ENCODE measurements at places on chromosomes 16 and 17. TPM values are rescaled to one million over a fixed set of nuclear protein-coding genes. Genes with fewer than 3 reads are reported as not detected.

The SPN gene
- 5.8 TPM for total RNA-seq

The HOXB9 gene
- total RNA-seq: not detected

The CBX2 gene
- 13.5 TPM for total RNA-seq

The CD300A gene
- total RNA-seq: 21.0 TPM

The SLC47A1 gene
- 0.74 TPM for total RNA-seq

The ACBD4 gene
- 12.7 TPM for total RNA-seq

The ADAT1 gene
- total RNA-seq: 52.6 TPM

The CTRB2 gene
- total RNA-seq: not detected

The PRCD gene
- total RNA-seq: 3.3 TPM

The CPHXL2 gene
- not detected for total RNA-seq

The DNAI2 gene
- total RNA-seq: 14.2 TPM

The TMEM220 gene
- total RNA-seq: 2.8 TPM

DNA sequence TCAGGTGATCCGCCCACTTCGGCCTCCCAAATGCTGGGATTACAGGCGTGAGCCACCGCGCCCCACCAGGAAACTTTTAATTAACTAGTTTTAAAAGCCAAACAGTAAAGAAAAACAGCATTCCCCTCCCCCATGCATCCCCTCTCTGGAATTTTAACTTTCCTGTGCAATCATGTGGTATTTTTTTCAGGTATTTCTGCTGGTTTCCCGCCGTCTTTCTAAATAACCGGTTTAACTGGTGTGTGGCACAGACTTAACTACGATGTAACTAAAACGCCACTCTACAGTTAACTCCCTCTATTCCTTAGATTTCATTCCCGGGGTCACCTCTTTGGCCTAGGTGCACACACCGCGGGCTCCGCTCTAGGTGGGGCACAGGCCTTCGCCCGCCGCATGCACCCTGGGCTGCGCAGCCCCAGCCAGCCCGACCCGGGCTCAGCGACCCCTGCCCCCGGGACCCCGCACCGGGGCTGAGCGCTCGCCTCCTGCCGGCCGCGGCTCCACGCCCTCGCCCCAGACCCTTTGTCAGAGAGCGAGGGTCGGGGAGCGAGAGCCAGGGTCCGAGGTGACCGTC is 15.1 kb upstream of the UTP6 start:
- peak; percentile 41 for DNase-seq

DNA sequence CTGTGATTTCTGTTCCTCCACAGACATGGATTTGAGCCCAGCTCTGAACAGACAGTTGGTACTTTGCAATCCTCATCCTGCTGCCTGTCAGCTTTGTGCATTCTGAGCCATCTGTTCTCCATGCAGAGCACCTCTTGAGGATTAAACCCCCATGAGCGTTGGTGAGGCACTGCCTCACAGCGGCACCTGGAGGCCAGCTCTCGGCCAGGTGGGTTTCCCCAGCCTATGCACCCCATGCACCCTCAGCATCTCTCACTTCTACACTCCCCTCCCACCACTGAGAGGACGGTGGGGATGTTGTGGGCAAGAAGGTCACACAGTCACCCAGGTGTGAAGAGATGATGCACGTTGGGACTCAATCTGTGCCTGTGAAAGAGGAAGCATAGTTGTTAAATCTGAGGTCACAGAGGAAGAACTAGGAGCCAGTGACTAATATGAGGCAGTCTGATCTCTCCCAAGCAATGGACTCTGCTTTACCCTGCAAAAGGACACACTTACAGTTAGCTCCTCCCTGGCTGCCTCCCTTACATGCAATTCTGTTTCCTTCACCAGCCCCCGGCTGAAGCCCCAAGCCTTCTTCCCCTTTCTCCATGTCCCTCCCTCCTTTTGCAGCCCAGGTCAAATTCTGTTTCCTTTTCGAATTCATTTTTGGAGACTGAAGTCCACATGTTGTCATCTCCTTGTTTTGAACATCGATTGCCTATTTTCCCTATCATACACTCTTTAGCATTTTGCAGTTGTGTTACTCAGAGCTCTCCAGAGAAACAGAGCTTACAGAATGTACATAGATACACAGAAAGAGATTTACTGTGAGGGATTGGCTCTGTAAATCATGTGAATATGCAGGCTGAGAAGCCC is 58.5 kb downstream of the HS3ST3B1 start:
- no peak for DNase-seq

DNA sequence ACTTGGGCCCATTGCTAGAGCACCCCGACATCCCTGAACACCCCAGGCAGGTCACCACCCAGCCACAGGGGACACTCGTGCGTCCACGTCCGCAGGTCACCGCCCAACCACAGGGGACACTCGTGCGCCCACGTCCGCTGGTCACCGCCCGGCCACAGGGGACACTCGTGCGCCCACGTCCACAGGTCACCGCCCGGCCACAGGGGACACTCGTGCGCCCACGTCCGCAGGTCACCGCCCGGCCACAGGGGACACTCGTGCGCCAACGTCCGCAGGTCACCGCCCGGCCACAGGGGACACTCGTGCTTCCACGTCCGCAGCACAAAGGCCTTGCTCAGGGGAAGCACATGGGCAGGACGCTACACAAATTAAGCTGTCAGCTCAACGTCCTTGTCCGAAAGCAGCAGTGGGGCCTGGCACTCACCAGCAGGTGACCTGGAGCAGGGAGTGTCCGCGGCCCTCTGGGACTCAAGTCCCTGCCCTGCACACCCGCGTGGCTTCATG is 17.7 kb downstream of the GALNS start:
- DNase-seq: no peak

- DNase-seq: no peak
Measured at GRCh38 chr17:71284032-71284755, 836.6 kb upstream of the SOX9 start.

DNA sequence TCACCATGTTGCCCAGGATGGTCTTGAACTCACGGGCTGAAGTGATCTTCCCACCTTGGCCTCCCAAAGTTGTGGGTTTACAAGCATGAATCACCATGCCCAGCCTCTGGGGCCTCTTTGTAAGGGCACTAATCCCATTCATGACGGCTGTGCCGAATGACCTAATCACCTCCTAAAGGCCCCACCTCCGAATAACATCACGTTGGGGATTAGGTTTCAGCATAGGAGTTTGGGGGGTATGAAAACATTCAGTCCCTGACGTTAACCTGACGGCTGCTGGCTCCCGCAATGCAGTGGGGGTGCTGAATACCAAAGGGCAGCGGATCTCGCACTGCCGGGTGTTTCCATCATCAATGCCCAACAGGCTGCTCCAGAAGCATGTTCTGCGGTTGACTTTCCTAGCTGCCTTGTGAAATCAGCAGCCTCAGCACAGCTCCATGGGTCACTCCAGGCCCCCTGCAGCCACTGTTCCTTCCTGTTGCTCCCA is 120.8 kb upstream of the SEC14L1 start:
- no peak for DNase-seq

DNA sequence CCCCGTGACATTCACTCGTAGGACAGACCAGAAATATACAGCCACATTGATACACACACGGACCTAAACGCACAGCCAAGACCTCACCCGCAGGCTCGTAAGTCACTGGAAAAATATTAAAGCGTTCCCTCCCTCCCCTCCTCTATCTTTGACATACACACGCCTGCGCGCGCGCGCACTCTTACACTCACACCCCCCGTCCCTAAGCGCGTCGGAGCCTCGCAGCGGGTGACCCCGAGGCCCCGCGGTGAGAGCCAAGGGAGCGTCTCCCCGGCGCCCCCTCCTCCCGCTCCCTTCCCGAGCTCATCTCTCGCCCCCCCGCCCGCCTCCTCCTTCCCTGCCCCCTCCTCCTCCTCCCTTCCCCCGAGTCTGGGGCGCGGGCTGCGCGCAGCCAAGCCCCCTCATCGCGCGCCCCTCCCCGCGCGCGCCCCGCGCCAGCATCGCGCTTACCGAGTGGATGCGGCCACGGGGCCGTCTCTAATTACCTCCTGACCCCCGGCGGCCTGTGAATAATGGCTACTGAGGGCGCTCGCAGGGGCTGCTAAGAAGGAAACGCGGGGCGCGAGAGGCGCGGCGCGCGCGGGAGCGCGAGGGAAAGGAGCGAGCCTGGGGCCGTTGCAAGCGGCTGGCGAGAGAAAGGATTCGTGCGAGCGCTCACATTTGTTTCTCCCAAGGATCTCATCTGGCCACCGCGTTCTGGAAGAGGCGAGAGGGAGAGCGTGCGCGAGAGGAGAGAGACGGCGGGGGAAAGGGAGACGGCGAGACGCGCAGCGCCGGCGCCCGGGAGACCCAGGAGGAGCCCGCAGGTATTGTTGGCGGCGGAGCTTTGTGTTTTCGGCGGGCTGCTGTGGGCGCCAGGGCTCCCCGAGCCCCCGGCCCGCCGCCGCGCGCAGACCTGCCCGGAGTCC is 42.4 kb downstream of the RAI1 start:
- peak; percentile 95 for DNase-seq

GRCh38 chr16:969508-970385 is 1.0 kb downstream of the LMF1 start:
- peak; percentile 50 for DNase-seq

DNA sequence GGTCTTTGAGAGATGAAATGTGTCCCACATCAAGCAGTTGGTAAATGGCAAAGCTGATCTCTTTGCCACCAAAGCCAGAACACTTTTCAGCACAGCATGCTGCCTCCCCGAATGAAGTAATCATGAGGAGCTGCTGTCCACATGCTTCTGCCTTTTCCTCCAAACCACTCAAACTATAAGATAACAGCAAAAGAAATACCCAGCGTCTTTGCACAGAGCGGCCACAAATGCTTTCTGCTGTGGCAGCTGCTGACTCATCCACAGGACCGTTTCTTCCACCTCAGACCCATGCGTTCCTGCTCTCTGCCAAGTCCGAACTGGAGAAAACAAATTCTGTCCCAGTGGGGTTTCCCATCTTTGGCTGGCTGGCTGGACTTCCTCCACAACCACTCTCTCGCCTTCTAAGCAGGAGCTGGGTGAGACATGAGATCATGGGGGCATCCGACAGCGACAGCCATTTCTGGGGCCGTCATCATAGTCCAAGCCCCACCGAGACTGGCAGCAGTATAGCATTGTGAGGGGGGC is 27.1 kb downstream of the TBC1D3B start:
- DNase-seq: no peak

GRCh38 chr16:83953796-83954576 is 946 bp downstream of the OSGIN1 start:
- DNase-seq: peak; percentile 43

GRCh38 chr16:49261930-49262329 is 19.7 kb downstream of the CBLN1 start:
- DNase-seq: no peak

DNA sequence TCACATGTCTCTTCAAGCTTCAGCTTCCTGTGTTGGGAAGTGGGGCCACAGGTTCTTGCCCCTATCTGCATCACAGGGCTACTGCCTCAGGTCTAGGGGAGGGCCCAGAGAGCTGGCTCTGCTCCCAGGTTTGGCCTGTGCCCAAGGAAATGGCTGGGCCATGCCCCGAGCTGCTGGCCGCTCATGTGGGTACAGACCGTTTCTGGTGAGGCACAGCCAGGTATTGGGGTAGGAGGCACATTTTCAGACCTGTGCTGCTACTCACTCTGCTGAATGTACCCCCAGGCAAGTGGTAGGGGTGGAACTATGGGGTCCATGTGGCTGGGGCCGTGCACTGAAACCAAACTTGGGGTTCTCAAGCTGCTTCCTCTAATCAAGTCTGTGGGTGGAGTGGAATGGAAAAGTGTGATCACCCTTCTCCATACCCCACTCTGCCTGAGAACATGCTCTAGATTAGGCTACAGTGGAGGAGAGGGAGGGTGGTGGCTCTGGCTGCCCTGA is 4.6 kb downstream of the GAS2L2 start:
- DNase-seq: no peak

GRCh38 chr16:10988164-10988803 is 43.9 kb downstream of the CLEC16A start:
- DNase-seq: no peak

- DNase-seq: no peak
Measured at GRCh38 chr17:14068542-14069250, 608 bp upstream of the COX10 start.

DNA sequence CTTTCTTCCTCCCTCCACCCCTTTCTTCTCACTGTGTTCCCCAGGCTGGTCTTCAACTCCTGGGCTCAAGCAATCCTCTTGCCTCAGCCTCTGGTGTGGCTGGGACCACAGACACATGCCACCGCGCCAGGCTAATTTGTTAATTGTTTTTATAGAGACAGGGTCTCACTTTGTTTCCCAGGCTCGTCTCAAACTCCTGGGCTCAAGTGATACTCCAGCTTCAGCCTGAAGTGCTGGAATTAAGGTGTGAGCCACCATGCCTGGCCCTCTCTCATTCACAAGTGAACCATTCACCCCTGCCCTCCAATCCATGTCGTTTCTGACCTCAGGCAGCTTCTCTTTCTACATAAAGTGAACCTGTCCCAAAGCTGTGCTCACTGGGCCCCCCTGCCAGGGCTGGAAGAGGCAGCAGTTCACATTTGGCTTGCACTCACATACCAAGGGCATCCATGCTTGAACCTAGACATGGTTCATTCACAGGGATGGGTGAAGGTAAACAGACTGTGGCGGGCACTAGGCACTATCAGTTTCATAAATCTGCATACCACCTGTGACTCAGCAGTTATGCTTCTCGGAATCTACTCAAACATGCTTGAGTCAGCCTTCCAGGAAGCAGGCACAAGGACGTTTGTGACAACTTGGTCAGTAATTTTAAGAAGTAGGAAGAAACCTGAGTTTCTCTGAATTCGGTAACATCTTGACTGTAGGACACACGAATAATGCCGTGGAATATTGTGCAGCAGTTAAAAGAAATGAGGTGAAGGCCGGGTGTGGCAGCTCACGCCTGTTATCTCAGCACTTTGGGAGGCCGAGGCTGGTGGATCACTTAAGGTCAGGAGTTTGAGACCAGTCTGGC is 6.0 kb upstream of the RNF213 start:
- DNase-seq: no peak

DNA sequence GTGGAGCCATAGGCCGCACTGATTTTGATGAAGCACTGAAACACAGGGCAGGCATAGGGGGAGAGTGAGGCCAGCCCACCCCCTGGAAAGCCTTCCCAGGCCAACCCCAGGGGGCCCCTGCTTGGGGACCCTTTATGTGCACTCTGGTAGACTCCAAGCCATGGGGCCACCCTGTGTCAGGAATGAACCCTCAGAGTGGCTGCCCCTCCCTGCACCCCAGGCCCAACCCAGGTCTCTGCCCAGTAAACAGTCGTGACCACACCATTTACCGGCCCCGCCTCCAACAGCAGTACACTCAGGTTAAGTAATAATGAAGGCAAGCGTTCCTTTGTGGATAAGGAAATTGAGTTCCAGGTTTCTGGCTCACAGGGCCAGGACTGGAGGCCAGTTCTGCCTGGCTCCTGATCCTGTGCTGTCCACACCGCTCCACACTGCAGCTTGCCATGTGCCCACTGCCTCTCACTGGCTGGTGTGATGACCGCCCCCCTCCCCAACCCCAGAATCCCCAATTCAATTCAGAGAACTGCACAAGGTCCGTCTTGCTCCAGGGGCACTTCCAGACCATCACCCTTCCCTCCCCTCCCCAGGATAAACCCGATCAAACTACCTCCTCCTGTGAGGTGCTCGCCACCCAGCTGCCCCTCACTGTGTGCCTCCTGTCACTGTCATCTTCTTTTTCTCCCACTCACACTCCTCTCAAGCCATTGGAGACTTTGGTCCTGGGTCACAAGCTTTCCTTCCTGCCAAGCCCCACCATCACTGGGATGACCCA is 13.6 kb downstream of the PIMREG start:
- DNase-seq: no peak

GRCh38 chr17:57689254-57689653 is 55.8 kb downstream of the CCDC182 start:
- DNase-seq: no peak

All from lung (tissue), 17 donors.